ENCODE measurements at places on chromosomes 6 and 20.

GRCh38 chr6:71452697-71453370 lies 164.2 kb downstream of the OGFRL1 start:
- no peak for DNase-seq

- no peak for DNase-seq
Observed at GRCh38 chr6:80988892-80989291, 763.6 kb downstream of the TENT5A start.

GRCh38 chr20:37411408-37412219 lies 65.7 kb downstream of the SRC start:
- no peak for DNase-seq

DNA sequence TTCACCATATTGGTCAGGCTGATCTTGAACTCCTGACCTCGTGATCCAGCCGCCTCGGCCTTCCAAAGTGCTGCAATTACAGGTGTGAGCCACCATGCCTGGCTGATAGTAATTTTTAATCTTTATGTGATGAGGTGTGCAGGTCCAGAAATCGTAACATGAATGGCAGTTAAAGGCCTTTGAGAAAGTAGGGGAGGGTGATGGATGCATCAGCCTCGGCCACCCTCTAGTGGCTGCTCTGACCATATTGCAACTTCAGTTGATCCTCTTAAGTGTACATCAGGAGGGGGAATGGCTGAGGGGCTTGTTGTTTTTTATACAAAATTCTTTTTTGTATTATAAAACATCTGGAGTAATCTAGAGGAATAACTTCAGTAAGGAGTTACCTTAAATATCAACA lies 193.0 kb downstream of the ZFAND3 start:
- no peak for DNase-seq

DNA sequence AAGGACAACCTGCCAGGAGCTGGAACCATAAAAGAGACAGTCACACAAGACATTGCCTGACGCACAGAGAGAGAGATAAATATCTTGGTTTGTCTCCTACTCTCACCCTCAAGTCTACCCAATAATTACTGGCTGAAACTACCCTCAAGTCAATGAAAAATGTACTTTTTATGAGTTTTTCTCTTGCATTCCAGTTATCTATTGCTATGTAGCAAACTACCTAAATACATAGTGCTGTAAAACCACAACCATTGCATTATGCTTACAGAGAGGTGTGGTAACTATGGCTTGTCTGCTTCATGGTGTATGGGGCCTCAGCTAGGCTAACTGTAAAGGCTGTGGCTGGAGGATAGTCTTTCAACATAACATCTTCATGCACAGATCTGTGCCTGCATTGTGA lies 247.8 kb downstream of the HAO1 start:
- no peak for DNase-seq

GRCh38 chr6:4282926-4283325 lies 147.6 kb upstream of the ECI2 start:
- no peak for DNase-seq

DNA sequence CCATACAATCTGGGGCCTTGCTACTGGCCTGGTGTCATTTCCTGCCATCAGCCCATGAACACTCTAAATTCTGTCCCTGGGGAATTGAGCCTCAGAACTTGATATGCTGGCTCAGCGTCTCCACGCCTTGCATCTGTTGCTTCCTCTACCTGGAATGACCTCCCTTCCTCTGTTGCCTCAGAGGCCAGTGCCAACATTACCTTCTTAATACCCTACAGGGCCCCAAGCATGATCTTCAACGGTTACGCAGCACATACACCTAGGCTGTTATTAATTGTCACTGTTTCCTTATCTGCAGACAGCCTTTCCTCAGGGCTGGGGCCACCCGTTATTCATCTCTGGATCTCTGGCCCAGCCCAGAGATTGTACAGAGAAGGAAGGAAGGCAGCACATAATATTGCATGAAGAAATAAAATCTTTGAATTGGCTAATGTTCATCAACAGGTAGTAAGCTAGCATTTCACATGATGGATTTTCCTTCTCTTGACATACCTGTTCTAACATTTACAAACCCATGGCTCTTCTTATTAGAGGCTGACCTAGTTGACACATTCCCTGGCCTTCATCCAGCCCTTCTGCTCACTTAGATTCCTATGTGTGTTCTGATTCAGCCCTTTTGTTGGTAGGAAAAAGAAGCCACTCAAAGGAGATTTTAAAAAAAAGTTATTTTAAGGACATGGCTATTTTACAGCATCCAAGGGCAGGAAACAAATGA lies 8.4 kb upstream of the RNF182 start:
- no peak for DNase-seq

- DNase-seq = no peak
Observed at GRCh38 chr6:56288347-56288746, 41.0 kb upstream of the COL21A1 start.

DNA sequence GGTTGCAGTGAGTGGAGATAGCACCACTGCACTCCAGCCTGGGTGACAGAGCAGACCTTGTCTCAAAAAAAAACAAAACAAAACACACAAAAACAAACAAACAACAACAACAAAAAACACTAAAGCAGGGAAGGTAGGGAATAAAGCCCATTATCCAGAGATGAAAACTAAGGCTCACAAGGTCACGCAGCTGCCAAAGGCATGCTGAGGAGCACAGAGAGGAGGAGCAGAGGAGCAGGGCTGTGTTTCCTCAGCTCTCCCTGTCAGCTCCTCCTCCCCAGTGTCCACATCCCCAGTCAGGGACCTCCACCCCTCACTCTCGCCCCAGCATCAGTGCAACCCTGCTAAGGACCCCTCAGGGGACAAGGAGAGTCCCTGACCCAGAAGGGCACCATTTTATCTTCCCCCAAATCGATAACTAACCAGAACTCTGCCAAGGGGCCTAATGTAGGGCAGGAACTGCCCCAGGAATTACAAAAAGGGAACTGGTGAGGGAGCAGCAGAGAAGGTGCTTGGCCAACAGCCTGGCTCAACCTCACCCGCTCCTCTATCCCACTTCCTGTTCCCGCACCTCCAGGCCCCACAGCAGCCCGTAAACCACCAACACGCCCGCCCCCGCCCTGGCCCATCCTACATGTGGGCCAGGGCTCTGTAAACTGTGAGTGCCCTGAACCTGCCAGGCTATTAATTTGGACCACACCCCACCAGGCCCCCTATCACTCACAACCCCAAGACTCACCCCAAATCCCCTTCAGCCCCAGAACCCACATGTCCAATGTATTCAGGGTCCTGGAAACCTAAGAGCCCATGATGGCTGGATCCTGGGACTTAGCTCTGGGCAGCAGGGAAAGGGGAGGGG lies 9.0 kb downstream of the TEAD3 start:
- no peak for DNase-seq

DNA sequence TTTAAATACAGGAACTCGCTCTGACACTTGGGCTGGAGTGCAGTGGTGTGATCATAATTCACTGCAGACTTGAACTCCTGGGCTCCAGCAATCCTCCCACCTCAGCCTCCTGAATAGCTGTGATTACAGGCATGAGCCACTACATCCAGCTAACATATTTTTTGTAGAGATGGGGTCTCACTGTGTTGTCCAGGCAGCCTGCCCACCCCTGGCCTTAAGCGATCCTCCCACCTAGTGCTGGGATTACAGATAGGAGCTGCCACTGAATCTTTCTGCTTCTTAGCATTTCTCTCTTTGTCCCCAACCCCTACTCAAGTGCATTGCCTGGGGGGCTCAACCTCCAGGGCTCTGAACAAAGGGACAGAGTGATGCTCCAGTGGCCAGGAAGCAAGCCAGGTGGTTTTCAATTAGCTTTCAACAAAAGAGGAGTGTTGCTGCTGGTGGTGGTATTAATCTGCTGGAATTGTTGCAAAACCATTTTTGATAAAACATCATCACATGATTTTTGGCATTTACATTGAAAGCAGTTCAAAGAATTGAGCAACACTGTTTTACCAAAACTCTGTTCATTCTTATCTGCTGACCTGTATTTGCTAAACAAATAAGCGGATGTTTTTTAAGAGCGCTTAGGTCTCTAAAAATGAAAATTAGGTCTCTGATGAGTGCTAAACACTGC lies 40.4 kb upstream of the BPIFA2 start:
- no peak for DNase-seq

DNA sequence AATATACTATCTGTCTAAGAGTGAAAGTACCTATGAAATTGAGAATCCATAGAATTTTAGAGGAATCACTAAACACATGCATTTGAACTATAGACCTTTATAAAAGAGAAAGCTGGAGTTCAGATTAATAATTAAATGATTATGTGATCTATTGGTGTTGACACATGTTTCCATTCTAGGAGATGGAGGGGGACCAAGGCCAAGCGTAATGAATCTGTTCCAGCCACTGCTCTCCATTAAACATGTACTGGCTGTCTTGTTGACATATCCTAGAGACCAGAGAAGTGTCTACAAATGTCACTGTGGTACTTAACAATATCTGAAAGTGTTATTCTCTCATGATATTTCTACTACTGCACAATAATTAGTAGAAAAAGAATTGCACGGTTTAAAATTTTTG lies 432.4 kb downstream of the BMP2 start:
- DNase-seq = no peak

- DNase-seq = no peak
Observed at GRCh38 chr6:38573801-38574395, 65.8 kb downstream of the BTBD9 start.

- DNase-seq = no peak
Observed at GRCh38 chr6:167776906-167777627, 49.6 kb upstream of the AFDN start.

DNA sequence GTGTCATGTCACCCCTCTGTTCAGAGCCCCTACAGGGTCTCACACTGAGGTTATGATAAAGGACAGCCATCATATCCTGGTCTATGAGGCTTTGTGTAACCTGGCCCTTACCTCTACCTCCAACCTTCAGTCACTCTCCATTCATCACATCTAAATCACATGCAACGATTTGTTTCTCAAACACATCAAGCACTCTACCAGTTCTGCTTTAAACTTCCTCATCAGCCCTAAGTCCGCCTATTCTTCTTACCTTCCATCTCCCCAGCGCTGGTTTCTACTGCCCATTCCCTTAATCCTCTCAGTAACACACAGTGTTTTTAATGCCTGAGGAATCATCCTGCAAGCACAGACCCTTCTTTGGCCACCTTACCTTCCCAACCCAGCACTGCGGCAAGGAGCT lies 17.9 kb upstream of the BACH2 start:
- no peak for DNase-seq

DNA sequence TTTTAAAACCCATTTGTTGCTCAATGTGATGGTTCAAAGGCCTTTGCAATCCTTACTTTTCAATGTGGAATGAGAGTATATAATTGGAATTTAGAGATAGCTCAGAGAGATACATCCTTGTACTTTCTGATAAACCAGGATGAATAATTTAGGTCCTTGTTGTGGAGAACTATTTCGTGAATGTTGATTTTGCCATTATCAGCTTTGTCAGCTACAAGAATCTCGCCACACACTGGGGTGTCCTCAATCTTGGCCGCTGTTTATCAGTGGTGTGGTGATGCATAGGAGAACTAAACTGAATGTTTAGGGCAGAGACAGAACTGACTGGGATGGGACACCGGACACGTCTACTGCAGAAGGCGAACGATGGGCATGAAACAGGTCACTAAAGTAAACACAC lies 111.2 kb upstream of the SLC35B3 start:
- DNase-seq = no peak

- DNase-seq = no peak
Observed at GRCh38 chr6:12719017-12719416, 2.5 kb downstream of the PHACTR1 start.

GRCh38 chr6:1910621-1911407 lies 301.1 kb downstream of the FOXC1 start:
- no peak for DNase-seq

DNA sequence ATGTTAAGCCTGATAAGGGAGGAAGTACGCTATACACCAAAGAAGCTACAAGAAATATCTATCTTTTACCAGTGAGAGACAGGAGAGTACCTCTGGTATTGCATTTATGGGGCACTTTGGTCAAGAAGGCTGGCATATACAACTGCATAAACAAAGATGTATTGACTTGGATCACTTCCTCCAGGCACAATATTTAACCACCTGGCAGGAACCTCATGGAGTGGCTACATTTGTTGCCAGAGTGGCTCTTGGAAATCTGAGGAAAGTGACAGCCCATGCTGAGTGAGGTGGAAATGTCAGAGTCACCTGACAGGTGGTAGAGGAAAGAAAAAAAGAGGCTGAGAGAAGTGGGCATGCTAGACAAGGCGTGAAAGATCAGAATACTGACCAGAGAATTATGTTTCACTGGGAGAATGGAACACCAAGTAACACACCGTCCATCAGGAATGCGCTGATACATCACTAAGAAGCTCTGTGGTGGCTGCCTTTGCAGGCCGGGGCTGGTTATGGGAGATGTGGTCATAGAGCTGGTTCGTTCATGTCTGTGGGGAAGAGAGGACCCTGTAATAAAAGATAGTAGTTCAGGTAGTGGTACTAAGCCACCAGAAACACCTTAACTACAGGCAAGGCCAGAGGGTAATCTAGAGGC lies 61.4 kb upstream of the UFL1 start:
- no peak for DNase-seq

GRCh38 chr6:45807311-45808041 lies 208.2 kb downstream of the CLIC5 start:
- DNase-seq = no peak

- DNase-seq = no peak
Observed at GRCh38 chr6:23410439-23410838, 715.6 kb upstream of the NRSN1 start.

DNA sequence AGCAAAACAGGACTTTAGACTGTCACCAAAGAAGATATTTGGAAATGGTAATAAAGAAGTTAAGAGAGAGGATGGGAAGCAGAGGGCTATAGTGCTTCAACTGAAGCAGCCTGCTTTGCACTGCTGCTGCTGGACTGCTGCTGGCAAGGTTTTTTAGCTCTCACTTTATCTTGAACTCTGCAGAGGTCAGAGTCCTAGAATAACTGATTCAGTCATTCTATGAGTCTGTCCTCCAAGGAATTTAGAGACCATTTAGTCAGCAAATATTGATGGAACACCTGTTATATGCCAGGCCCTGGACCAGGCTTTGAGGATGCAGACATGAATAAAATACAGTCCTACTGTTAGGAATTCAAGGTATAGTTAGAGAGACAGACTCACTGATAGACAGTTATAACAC lies 9.1 kb upstream of the SAYSD1 start:
- no peak for DNase-seq

DNA sequence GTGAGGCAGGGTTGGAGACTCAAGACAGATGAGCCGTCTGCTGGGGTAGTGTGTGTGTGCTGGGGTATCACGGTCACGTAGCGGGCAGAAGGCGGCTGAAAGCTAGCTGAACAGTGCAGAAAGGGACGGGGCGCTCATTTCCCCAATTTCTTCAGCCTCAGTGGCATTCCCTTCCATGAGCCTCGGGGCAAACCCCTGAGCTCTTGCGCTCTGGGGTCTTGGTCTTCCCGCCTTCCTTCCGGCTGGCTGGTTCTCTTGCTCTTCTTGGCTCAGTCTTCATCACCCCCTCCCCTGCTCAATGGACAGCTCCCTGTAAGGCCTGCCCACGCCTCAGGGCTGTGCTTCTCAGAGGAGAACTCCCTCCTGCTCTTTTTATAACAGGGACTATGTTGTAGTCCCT lies 15.5 kb upstream of the TMEM181 start:
- no peak for DNase-seq

- DNase-seq = no peak
Observed at GRCh38 chr6:137162692-137163306, 10.6 kb downstream of the IL22RA2 start.
